ENCODE measurements at places on chromosomes 12 and 14.

GRCh38 chr14:75249251-75249957 is 29.2 kb upstream of the FOS start:
- no peak for DNase-seq

DNA sequence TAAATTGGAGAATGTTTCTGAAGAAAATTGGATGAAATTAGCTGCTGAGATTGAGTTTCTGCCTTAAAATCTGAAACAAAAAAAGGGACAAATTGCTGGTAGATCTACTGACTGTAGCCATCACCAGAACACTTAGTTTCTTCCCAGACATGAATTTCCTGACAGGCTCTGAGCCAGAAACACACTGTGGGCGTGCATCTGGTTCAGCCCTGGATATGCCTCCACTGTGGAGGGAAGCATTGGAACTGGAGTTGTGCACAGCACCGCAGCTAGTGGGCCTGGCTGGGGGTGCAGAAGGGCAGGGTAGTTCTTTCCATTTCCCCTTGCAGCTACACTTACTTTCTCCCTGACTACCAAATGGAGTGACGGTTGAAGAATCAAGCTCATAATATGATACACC is 31.2 kb downstream of the CREBL2 start:
- no peak for DNase-seq

DNA sequence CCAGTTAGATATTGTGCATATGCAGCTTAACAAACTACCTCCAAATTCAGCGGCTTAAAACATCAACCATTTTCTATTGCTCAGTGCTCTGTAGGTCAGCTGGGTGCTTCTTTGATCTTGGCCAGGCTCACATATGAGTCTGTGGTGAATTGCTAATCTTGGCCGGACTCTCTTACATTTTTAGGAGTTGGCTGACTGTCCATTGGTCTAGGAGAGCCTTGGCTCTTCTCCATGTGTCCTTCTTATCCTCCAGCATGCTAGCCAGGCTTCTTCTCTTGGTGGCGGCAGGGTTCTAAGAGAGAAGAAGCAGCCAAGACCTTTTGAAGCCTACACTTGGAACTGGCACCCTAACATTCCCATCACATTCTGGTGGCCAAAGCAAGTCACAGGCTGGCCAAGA is 174.3 kb upstream of the PWP1 start:
- no peak for DNase-seq

- DNase-seq, result no peak
These were observed 25.9 kb downstream of the TCHP start for GRCh38 chr12:109926016-109926415.

DNA sequence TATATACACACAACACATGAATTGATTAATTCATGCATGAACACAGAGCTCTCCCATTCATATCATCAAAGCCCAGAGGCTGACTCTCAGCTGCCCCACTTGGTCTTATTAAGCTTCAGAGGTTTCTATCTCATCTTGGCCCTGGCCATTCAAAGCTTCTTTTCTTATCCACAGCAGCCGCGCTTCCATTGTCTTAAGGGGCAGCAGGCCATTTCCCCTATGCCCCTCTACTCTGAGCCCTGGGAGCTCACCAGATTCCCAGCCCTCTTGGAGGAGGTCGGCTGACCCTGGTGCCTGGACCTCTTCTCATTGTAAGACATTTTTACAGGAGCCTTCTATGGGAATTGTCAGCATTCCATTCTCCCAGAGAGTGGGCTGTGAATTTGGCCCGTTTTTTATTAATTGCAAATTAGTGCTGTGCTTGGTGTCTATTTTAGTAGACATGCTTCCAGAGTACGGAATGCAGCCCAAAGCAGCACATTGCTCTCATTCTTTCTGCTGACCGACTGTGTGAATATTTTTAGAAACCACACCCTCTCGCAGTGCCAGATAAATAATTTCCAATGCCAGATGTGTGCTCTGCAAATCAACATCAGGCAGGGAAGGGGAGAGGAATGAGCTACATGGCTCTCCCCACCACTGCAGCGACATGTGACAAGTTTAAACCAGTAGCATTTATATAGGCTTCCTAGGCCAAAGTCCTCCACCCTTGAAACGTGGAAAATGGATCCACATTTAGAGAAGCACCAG is 58.5 kb downstream of the NUAK1 start:
- DNase-seq, result no peak

GRCh38 chr12:123058980-123059379 is 78.5 kb downstream of the ARL6IP4 start:
- no peak for DNase-seq

DNA sequence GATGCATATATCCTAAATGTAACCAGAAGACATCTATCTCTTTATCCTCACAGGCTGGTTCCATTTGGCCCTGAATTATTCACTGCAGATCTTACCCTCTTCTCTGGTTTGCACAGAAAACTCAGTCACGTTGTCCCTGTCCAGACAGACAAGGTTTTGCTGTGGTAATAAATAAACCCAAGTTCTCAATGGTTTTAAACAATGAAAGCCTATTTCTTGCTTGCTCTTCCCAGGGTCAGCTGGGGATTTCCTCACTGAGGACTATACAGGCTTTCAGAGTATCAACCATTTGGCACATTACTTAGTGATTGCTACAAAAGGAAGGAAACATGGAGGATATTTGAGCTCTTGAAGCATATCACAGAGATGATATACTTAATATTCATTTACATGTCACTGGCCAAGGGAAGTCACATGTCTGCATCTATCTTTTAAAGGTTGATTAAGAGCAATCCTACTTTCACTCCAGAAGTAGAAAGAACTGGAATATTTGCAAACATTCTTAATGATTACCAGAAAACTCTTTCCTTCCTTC is 24.4 kb upstream of the E2F7 start:
- no peak for DNase-seq

DNA sequence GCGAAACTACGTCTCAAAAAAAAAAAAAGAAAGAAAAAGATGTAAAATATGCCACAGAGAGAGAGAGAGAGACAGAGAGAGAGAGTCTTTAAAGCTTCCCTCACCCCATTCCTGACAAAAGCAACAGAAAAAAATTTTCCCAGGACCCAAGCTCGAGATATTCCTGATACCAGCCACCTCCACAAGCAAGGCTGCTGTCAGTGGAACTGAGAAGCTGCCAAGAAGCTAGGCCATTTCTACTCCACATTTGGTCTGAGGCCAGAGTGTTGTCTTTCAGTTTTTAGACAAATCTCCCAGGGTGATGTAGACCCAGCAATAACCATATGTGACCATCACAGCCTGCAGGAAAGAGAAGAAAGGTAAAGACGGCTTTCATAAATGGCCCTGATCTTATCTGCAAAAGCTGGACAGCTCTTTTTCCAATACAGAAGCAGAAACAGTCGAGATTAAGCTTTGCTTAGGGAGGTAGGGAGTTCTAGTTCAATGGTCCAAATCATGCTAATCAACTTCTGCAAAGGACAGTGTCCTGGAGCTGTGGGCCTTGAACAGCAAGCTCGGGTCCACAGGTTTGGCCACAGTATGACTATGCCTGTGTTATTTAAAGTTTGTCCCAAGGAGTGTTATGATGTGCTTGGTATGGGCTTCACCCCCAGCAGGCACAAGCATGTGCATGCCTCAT is 130.3 kb upstream of the NUDT4 start:
- DNase-seq, result no peak

DNA sequence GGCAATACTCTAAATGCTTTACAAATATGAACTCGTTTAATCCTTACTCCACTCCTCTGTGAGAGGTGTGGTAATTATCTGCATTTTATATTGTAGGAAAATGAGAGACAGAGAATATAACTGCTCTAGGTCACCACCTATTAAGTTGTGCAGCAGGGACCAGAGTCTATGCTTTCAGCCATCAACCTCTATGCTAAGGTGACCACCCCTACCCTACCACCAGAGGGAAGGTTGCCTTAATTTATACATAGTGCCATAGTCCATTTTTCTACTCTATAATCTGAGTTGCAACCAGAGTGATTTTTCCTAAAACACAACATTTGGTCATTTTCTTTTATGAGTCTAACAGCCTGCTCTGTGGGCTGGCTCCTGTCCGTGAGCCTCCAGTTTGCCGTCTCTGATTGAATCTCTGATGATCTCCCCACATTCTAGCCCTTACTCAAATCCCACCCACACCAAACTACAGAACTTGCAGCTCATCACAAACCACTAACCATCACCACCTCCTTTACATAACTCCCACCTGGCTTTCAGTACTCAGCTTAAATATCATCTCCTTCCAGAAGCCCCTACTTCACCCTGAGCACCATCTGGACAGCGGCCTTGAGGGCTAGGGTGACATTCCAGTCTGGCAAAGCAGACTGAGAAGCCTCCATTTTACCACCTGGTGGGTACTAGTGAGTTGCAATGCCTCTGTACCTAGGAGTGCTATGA is 126.6 kb downstream of the PPM1H start:
- DNase-seq, result no peak

- no peak for DNase-seq
These were observed 787 bp downstream of the ACAD10 start for GRCh38 chr12:111686574-111687105.

All from AG04450 (cell line).